HCEC 1CT (cell line): ENCODE measurements at places on chromosomes 2 and 18.

DNA sequence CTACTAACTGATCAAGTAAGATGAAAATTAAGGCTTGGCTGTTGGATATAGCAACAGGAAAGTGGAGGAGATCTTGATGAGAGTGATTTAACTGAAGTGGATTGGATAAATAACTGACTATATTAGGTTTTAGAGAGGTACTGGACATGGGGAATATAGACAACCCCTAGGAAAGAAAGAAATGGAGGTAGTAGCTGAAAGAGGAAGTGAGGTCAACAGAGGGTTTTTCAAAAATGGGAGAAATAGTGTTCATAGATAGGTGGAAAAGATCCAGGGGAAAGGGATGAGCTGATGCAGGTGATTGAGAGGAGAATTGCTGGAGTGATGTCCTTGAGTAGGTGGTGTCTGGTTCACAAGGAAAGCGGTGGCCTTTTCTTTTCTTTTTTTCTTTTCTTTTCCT is 69.9 kb upstream of the PSME4 start:
- DNase-seq, result no peak

GRCh38 chr18:43130716-43131260 is 15.3 kb upstream of the RIT2 start:
- DNase-seq, result no peak

DNA sequence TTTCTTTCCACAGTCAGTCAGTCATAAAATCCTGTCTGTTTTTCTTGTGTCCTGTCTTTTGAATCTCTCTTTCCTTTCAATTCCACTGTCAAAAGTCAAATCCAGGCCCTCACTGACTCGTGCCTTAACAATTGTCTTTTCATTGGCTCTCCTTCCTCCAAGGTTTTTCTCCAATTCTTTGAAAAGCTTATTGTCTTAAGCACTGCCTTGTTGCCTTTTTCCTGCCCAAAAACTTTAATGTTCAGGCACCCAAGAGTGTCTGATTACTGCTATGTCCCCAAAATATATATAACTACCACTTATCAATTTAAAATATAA is 13.9 kb upstream of the SULT1C4 start:
- no peak for DNase-seq

DNA sequence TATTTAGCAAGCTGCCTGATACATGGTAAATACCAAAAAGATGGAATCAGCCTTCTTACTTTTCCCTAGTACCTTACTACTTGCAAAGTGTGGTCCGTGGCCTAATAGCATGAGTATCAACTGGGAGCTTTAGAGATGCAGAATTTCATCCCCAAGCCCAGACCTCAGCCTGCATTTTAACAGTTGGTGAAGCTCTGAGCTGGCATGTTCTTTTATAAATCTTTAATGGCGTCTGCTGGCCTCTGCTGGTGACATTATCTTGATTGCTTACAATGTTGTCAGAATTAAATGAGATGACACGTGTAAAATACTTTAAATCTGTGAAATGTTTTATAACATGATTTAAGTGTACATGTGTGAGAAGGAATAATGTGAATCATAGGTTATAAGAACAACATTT is 115.1 kb upstream of the NOSTRIN start:
- DNase-seq, result peak; percentile 22

DNA sequence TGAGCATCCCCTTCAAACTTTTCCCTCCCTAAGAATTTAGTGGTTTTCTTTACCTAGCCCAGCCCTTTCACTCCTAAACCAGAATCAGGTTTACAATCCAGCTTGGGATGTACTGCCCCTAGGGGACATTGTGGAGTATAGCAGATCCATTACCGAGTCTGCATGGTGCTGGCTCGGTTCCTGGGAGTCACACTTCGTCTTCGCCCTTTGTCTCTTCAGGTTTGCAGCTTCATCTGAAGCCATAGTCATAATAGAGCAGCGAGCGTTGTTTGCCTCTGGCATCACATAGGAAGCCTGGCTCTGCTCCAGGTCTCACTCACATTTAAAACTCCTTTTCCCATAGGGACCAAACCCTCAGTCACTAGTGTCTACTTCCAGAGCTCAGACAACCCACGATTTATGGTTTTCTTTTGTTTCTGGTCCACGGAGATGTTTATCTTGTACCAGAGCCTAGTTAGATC is 16.8 kb upstream of the LYPD6 start:
- peak; percentile 28 for DNase-seq

DNA sequence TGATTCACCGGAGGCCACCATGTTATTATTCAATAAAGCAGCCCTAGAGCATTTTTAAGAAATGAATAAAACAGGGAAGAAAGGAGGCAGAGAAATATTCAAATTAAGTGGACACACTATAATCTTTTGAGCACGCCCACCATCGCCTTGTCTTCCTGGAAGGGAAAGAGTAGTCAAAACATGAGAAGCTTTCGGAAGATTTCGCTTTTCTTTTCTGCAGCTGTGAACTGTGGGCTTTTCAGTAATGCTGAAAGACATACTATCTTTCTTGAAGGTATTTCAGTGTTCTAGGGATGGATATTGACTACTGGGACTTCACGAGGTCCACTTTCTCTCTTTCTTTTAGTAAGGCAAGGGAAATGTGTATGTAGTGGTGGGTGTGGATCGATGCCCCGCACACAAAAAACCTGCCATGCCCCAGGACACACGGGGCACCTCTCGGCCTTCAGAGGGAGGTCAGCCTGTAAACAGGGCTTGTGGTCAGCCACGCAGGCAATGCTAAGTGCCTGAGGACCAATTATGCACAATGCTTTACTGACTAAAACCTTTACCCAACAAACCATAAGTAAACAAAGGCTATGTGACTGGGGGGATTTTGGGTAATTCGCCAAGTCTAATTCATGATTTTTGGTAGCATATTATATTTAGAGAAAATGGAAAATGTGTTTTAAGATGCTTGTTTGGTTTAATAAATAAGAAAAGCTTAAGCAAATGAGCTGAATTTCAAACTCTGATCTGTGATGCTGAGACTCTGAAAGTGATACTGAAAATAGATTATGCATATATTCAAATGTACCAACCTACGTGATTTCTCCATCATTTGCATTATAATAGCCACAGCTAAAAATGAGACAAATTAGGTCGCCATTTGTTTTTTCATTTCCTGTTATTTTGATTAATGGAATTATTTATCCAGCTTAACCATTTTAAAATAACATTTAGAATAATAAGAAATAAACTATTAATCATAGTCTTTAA is 130.5 kb downstream of the ZNF516 start:
- no peak for DNase-seq

GRCh38 chr2:8267048-8267447 is 414.8 kb upstream of the ID2 start:
- DNase-seq, result no peak

DNA sequence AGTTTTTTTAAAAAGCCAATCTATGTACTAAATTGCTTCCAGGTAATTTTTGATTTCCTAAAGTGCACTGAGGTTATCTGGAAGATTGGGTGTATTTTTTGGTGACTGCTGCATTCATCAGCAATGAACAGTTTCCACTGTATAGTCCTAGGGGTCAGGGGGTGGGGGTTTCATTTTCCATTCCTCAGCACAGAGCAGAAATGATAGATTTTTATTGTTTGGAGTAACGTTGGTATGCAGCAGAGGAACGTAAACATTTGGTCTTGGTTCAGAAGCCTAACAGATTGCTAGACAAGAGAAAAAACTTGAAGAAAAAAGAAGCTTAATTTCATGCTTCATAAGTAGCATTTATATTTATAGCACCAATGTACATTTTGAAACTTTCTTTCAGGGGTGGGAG is 54.9 kb downstream of the ZCCHC2 start:
- no peak for DNase-seq

- DNase-seq, result peak; percentile 99
These were observed at the start of gene FN1 for GRCh38 chr2:215435870-215436704. Gene FN1, minus strand, starts transcription at chr2:215436068. Its CDS starts 266 bp downstream, at chr2:215435802.

GRCh38 chr18:77346208-77346810 is 96.7 kb downstream of the GALR1 start:
- peak; percentile 5 for DNase-seq

DNA sequence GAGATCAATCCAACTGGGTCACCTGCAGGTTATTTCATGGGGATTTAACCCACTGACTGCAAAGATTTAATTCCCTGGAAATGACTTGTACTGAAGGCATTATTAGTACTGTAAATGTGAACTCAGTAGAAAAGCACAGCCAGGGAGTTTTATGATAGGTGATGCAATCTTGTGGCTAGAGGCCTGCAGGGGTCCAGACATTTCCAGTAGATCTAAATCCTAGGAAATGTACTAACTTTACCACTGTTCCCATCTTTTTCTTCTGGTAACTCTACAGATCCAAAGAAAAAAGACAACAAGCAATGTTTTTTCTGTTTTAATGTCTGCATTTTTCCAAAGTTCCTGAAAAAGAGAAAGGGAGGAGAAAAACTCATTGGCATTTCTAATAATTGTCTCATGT is 500.1 kb downstream of the ARHGAP15 start:
- peak; percentile 29 for DNase-seq

- DNase-seq, result no peak
These were observed 204.2 kb upstream of the SMAD2 start for GRCh38 chr18:48134609-48135008.

DNA sequence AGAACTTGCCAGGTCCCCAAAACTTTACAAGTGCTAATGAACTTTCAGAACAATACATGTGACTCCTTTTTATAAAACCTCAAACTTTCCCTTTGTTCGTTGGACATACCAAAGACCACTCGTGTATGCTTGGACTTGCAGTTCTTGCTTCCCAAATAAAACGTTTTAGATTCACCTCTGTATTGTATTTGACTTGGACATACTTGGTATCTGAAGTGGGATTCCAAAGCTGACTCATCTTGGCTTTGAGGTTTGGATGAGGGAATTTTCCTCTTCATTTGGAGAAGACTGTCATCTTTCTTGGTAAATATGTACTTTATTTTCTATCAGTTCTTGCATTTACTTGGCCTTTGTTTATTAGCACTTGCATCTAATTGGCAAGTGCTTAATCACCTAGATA is 8.0 kb upstream of the CYB5A start:
- peak; percentile 29 for DNase-seq

GRCh38 chr18:25136416-25137196 is 215.4 kb downstream of the ZNF521 start:
- no peak for DNase-seq

DNA sequence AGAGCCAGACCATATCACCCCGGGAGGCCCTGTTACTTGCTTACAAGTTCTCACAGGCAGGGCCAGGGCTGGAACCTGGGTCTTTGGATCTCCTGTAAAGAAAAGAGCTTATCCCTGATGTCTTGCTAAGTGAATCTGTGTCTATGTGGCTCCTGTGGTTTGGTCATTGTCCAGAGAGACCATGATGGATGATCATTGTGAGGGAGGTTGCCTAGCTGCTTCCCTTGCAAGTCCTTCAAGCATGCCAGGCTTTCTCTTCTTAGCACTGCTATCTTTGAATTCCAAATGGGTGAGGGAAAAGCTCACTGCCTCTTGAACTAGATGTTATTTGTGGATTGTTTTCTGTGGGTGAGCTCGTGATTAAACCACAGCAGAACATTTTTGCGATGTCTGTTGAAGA is 151.6 kb downstream of the FSHR start:
- DNase-seq, result no peak

GRCh38 chr2:217790195-217790594 is 212.6 kb downstream of the TNS1 start:
- DNase-seq, result no peak

DNA sequence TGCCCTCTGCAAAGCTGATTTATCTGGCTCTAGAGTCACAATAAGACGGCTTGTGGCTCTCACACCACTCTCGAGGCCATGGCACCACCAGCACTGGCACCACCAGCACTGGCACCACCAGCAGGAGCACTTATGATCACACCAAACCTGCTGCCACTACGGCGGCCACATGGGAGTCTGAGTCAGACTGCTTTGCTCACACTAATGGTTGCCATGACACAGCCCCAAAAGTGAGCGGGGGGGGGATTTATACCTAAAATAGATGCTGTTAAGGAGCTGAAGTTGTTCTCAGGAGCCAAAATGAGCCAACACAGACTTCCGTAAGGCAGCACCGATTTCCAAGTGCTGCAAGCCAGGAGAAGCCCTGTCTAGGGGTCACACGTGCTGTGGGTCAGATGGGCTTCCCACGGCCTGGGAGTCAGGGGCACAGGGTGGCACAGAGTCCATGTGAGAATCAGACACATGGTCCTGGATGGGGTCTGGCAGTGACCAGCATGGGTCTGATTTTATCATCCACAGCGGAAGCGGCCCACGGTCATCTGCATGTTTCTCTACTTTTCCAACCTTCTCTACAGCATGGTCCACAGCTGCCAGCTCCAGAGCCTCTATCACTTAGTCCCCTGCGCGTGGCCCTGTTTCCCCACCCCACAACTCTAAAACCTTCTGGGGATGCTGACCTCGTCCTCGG is 16.7 kb downstream of the DNMT3A start:
- no peak for DNase-seq

GRCh38 chr2:196248467-196249094 is 77.2 kb upstream of the STK17B start:
- DNase-seq, result no peak

- no peak for DNase-seq
These were observed 4.0 kb downstream of the PTGR3 start for GRCh38 chr18:75204732-75205513.

- no peak for DNase-seq
These were observed 51.4 kb downstream of the SPATS2L start for GRCh38 chr2:200357845-200358244.

- DNase-seq, result no peak
These were observed 40.3 kb upstream of the FBXO11 start for GRCh38 chr2:47946593-47946992.

- no peak for DNase-seq
These were observed 163.1 kb downstream of the ANTXR1 start for GRCh38 chr2:69175790-69176715.

- no peak for DNase-seq
These were observed 54.0 kb downstream of the NDUFA10 start for GRCh38 chr2:239971115-239971514.

DNA sequence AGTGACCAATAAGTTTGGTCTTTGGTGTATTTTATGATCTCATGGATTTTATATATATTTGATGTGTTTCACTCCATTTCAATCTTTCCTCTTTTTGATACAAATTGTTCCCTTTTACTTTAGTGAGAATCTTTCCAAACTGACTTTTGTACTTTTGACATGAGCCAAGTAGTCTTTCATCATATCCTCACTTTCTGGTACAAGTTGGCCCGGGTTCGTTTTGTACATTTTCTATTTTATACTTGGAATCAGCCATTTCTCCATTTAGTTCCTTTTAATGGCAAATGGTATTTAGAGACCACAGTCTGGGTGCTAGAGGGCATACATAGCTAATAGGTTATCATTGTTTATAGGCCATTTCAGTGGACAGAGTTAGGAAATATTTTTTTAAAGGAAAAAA is 147.9 kb upstream of the MYO3B start:
- DNase-seq, result no peak

GRCh38 chr18:76370686-76371085 is 124.4 kb downstream of the ZNF516 start:
- no peak for DNase-seq

- DNase-seq, result peak; percentile 27
These were observed 79.8 kb upstream of the CCDC141 start for GRCh38 chr2:179129574-179130238.
